ENCODE measurements at places on chromosomes 1 and 21.

GRCh38 chr1:156483397-156483796 lies 17.2 kb downstream of the MEF2D start:
- no peak for DNase-seq

GRCh38 chr21:41071258-41072171 lies 96.4 kb upstream of the BACE2 start:
- DNase-seq, result no peak

DNA sequence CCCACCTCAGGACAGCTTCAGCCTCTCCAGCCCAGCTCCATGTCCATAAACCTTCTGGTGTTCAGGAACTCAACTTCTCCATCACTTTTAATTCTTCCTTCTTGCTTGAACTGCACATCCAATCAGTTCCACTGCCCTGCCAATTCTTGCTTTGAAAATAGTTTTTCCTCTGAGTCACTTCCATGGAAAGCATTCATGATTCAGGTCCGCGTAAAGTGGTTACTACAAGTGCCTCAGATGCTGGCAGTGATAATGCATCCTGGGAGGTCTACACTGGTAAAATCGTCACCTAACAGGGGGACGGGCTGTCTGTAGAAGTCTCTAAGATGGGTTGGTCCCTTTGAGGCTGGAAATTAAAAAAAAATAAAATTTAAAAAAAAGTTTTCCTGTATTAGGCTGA lies 25.9 kb upstream of the RCAN1 start:
- DNase-seq, result no peak

DNA sequence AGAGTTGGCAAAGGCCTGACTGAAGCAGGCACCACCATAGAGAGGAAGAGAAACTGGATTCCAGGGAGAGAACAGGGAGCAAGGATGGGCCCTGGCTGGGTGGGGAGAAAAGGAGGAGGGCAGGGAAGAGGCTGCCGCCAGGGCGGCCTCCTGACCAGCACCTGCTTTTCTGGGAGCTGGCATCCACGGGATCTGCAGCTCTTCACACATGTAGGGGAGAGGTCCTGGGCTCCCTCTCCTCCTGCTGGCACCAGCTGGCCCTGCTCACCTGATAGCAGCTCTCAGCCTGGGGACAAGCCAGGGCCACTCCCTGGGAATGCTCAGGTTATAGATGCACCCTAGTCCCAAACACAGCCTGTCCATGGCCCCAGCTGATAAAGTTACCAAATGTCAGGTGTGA lies 39.9 kb downstream of the TEX35 start:
- DNase-seq, result no peak

DNA sequence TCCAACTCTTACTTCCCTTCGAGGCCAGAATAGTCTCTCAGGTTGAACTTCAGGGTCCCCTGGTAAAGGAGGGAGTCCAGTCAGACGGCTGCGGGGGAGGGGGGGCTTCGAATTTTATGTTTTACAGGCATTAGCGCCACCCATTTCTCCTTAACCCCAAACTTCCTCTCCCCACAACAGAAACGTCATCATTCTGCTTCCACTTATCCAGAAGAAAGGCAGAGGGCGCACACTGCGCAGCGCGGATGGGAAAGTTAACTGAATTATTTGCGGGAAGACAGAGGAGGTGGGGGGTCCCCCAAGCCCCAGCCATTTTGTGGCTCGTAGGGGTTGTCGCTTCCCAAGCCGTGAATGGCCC lies 529 bp upstream of the PRMT2 start:
- no peak for DNase-seq

- no peak for DNase-seq
Observed at GRCh38 chr1:38283696-38284470, 237.3 kb upstream of the POU3F1 start.

DNA sequence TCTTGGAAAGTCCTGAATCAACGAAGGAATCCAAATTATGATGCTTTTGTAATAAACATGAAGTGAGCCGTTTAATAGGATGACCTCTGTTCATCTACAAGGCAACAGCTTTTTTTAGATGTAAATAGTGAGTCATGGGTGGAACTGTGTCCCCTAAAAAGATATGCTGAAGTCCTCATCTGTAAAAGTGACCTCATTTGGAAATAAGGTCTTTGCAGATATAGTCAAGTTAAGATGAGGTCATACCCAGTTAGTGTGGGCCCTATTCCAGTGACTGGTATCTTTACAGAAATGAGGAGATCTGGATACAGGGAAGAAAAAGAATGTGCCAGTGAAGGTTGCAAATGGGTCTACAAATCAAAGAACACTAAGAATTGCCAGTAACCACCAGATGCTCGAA lies 1287.3 kb upstream of the ADGRL4 start:
- DNase-seq, result no peak

- no peak for DNase-seq
Observed at GRCh38 chr21:36776981-36777617, 78.2 kb downstream of the SIM2 start.

DNA sequence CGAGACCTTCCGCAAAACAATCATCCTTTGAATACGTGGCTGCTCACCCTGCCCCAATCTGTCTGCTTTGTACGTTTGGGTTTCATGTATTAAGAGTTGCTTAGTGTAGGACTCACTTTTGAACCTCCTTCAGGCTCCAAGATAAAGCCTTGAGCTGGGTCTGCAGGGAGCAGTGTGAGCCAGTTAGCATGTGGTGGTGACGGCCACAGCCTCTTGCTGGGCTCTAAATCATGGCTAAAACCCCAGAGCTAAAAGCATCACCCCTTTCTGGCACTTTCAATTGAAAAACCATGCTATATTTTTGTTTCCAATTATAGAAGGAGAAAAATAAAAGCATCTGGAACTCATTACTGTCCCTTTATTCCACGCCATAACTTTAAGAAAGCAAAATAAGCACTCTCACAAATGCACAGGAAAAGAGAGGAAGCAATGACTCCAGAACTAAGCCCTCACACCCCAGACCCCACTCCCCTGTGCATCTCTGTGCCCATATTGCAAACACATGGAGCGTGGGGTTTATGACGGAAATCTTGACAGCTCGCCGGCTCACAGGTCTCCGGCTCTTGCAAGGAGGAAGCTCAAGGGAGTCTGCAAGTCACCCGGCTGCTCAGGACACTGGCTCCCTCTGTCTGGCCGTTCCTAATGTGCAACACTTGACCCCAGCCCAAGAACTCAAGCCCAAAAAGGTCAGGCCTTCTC lies 135.5 kb downstream of the MIS18A start:
- no peak for DNase-seq

- no peak for DNase-seq
Observed at GRCh38 chr1:160776178-160776577, 19.8 kb upstream of the LY9 start.

DNA sequence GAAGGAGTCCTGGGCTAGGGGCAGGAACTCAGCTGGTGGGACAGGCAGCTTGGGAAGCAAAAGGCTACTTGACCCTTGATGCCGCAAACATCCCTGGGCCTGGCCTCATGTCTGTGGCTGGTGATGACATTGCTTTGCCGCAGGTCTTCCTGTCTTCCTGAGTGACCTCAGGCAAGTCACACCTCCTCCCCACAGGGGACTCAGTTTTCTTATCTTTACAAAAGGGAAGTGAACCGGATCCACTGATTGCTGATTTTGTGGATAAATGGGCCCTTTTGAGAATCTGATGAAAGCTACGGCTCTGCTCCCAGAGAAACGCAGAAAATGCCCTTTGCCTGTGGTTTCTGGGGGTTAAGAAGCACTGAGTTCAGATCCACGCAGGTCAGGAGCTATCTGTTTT lies 20.7 kb downstream of the PLOD1 start:
- no peak for DNase-seq

- no peak for DNase-seq
Observed at GRCh38 chr1:225921734-225922709, 2.0 kb downstream of the PYCR2 start.

GRCh38 chr1:241271427-241271826 lies 85.6 kb downstream of the RGS7 start:
- no peak for DNase-seq

DNA sequence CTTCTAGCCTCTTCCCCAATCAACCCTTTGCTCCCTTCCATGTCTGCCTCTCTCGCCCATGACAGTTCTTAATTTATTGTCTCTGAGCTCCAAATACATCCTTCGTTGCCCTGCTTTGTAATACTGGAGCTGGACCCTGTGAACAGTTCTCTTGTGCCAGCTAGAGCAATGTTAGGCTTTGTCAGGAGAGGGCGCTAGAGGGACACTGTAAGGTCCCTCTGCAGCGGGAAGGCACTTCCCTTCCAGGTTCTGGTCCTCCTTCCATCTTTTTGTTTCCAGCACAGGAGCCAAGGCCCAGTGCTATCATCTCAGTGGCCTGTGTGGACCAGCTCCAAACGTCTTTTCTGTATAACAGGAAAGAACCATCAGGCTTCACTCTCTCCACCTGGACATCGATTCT lies 95.9 kb downstream of the PTPRU start:
- DNase-seq, result no peak

- no peak for DNase-seq
Observed at GRCh38 chr1:93448983-93449804, 1.3 kb downstream of the FNBP1L start.

DNA sequence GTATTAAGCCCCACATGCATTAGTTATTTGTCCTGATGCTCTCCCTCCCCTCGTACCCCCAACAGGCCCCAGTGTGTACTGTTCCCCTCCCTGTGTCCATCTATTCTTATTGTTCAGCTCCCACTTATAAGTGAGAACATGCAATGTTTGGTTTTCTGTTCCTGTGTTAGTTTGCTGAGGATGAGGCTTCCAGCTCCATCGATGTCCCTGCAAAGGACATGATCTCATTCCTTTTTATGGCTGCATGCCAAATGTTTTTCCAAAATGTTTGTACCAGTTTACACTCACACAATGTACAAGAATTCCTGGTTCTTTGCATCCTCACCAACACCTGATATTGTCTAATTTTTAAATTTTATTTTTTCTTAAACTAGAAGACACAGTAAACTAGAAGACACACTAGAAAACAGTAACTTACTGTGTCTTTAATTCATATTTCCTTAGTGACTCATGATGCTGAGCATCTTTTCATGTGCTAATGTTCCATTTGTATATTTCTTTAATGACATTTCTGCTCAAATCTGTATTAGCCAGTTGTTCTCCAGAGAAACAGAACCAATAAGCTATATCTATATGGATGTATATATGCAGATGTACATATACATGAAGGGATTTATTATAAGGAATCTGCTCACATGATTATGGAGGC lies 19.4 kb upstream of the USP1 start:
- no peak for DNase-seq

GRCh38 chr1:150563340-150564038 lies 14.3 kb downstream of the ADAMTSL4 start:
- DNase-seq, result no peak

DNA sequence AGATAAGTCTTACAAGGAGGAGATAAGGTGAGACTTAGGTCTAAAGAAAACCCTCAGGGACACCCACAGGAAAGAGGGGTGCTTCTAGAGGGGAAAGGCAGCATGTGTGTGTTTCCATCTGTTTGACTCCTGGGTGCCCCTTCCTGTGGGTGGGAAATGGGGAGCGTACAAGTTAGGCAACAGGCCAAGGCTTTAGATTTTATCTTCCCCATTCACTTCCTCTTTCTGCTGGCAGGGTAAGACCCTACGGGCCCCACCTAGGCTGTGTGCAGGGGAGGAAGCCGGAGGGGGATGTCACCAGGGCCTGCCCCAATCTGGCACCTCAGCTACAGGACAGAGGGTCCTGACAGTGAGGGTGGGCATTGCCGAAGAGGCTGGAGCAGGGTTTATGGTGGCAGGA lies 2.5 kb upstream of the OLIG1 start:
- DNase-seq, result no peak

All from stimulated activated CD4-positive, alpha-beta T cell treated with anti-CD3 and anti-CD28 coated beads, TNF-alpha, amount 100 ng/mL, for 1 hour (primary cell).